ENCODE measurements at places on chromosomes 5 and 9. TPM values are rescaled to one million over a fixed set of nuclear protein-coding genes. Genes with fewer than 3 reads are reported as not detected.

GRCh38 chr9:123715258-123715657, 214.7 kb downstream of the DENND1A start:
- no peak for DNase-seq

- DNase-seq, result no peak
These were observed 109.1 kb downstream of the SUSD1 start for GRCh38 chr9:112065806-112066606.

CYSRT1 gene
- 40.2 TPM for total RNA-seq

GRCh38 chr9:76004526-76004925, 114.1 kb downstream of the PCSK5 start:
- no peak for DNase-seq

- no peak for DNase-seq
These were observed 73.0 kb downstream of the RASEF start for GRCh38 chr9:82989929-82990328.

GRCh38 chr5:2836133-2836532, 84.7 kb upstream of the IRX2 start:
- no peak for DNase-seq

GRCh38 chr5:40932766-40933165, 23.5 kb downstream of the C7 start:
- no peak for DNase-seq

GRM6 gene
- total RNA-seq, result not detected

COL27A1 gene
- total RNA-seq, result 10.1 TPM

PAEP gene
- not detected for total RNA-seq

C5orf63 gene
- total RNA-seq, result 0.91 TPM

- DNase-seq, result peak; percentile 5
These were observed 9.0 kb upstream of the FAF2 start for GRCh38 chr5:176438959-176439757.

- DNase-seq, result no peak
These were observed 5.7 kb downstream of the NAIF1 start for GRCh38 chr9:128061275-128061960.

DNA sequence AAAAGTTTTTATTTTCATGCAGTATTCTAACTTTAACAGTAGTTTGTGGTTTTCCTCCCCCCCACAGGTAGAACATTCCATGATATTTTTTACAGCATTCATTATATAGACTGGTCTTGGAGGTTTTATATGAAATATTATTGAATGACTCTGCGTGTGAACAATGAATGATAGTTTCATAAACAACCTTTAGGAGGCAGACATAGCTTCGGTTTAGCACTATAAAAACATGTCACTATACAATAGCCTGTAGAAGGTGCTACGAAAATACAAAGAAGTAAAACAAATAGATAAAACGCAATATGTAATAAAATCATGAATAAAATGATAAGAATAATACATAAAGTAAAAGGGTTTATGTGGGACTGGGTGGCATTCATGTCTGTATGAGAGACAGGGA, 8.5 kb downstream of the KLF4 start:
- DNase-seq, result no peak

DNA sequence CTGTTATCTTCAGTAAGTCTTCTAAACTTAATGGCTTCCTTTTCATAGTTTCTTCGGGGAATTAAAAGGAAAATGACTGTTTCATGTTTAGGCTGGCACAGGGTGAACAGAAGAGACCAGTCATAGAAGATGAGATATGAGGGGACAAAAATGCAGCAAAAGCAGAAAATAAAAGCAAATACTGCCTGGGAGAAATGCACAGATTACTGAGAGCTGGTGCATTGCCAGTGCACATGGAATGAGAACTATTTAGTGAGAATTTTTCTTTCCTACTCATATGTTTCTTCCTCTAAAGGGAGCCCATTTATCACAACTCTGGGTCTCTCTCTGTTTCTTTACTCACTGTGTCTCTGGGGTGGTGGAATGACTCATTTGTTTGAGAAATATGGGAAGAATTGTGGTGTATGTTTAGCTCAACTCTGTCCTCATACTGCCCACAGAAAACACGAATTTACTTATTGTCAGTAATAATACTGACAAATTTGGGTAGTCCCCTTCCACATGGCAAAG, 25.9 kb upstream of the ANKRD55 start:
- no peak for DNase-seq

GRCh38 chr9:108854641-108855528, 901 bp downstream of the ACTL7B start:
- DNase-seq, result peak; percentile 82

G3BP1 gene
- 105 TPM for total RNA-seq

- no peak for DNase-seq
These were observed 8.9 kb downstream of the AGXT2 start for GRCh38 chr5:35038891-35039290.

DNA sequence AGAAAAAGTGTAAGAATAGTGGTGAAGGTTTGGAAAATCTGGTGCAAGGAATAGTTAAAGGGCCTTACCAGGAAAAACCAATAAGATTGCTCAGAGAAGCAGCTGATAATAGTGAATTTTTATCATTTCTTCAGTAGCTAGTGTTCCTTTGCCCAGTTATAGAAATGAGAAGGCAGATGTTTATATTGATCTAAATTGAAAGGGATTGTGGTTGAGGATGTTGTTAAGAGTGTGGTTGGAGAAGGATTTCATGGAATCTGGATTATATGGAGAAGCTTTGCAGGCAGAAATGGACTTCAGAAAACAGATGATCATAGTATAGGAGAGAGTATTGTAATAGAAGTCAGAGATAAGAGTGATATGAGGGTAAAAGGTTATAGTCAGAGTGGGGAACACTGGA, 102.6 kb downstream of the XRCC4 start:
- DNase-seq, result no peak

DNA sequence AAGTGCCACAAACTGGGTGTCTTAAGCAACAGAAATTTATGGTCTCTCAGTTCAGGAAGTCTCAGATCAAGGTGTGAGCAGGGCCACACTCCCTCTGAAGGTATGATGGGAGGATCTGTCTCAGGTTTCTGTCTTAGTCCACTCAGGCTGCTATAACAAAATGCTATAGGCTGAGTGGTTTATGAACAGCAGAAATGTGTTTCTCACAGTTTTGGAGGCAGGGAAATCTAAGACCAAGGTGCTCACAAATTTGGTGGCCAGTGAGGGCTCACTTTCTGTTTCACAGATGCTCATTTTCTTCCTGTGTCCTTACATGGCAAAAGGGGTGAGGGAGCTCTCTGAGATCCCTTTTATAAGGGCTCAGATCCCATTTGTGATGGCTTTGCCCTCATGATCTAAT, 281.4 kb downstream of the CWC27 start:
- no peak for DNase-seq

DNA sequence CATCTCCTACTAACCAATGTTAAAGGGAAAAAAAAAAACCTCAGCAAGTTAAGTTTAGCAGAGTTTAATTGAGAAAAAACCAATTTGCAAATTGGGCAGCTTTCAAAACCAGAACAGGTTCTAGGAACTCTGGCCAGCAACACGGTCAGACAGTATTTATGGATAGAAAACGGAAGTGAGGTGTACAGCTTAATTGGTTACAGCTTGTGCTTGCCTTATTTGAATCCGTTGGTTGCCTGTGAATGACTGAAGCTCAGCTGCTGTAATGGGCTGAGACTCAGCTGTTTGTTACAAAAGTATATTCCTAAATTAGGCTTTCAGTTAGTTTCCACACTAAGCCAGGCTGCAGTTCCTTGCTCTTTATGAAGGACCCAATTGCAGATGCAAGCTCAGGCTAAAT, 217.0 kb downstream of the SREK1 start:
- no peak for DNase-seq

DNA sequence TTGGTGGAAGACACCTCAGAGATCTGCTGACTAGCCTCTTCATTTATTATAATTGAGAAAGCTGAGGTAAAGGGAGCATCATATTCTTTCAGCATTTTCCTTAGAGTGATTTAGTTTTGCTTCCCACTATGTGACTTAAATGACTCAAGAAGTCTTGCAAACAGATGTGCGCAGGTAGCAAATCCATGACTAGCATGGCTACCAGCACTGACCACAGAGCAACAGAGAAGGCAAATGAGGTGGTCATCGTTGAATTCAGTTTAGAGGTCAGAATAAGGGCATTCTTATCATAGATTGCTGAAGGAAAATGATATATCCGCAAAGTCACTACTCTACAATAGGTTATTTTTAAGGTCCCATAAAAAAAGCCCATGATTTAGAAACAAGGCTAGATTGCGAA, 162.2 kb downstream of the PIK3R1 start:
- no peak for DNase-seq

TAF11L5 gene
- total RNA-seq, result not detected

- DNase-seq, result no peak
These were observed 77.0 kb downstream of the C5orf15 start for GRCh38 chr5:133891390-133891789.

OR1L6 gene
- total RNA-seq, result not detected
